ENCODE measurements at places on chromosomes 12 and 14.

- DNase-seq = no peak
Observed at GRCh38 chr12:24728366-24728765, 220.5 kb downstream of the BCAT1 start.

GRCh38 chr14:103282932-103283331 is 51.1 kb upstream of the EIF5 start:
- DNase-seq = no peak

DNA sequence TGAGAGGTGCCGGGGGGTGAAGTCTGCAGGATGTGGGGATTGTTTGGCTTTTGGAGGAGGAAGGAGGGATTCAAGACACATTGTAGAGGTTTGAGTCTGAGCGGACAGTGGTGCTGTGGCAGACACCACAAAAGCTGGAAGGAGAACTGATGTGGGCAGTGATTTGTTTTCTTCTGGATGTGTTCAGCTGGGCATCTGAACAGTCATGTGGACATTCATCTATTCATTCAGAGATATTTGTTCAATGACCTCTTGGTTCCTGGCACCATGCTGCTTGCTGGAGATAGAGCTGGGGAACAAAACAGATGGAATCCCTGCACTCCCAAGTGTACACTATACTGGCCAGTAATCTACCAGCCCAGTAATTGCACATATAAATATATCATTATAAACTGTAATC is 64.0 kb downstream of the PTPN11 start:
- no peak for DNase-seq

DNA sequence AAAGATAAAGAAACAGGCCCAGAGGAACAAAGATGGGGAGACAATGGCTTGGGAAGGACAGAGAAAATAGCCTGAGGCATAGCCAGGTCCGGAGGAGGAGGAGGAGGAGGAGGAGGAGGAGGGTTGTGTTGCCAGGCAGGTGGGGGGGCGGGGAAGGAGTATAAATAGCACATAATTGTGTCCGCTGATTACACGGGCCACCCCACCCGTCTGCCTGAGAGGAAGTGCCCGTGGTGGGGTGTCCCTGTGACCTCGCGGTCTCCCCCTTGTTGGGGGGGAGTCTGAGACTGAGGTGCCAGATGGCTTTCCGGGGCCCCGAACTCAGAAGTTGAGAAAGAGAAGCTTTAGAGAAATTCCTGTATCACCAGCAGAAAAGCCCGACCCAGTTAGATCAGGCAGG is 1.9 kb upstream of the SP7 start:
- DNase-seq = no peak

DNA sequence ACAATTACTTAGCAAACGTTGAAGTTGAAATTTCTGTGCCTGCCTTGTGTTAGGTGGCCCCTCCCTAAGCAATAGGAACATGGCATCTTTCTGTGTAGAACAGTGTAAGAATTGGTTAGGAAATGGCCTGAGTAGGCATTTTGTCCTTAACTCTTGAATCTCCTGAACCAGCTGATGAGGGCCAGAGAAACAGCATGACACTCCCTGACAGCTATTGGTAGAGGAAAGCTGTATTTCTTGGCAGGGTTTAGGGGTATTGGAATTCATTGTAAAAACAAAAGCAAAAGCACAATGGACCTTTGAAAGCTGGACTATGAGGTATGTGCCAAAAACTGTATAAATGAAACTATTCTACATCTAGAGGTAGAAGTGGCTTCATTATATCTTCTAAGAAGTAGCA is 40.6 kb upstream of the LRTM2 start:
- no peak for DNase-seq

- peak; percentile 71 for DNase-seq
Observed at GRCh38 chr12:109264095-109264942, 44.8 kb downstream of the FOXN4 start.

GRCh38 chr12:6123258-6123657 is 1.2 kb downstream of the VWF start:
- no peak for DNase-seq

- DNase-seq = no peak
Observed at GRCh38 chr14:31449971-31450610, 7.2 kb downstream of the DTD2 start.

DNA sequence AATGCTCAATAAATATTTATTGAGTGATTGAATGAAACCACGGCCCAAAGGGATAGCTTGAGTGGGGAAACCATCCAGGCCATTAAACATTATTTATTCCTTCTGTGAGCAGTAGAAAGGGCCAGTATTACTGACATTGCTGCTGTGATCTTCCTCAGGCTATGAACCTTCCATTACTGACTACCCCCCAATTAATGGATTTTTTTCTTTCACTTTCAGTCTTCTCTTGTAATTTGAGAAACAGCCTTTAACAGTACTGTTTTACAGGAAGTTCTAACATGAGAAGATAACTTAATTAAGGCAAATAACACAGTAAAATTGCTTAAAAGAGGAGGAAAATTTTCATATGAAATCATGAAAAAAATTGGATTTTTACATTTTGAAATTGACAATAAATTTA is 629.5 kb downstream of the TRHDE start:
- DNase-seq = no peak

- DNase-seq = no peak
Observed at GRCh38 chr14:37466623-37467088, 128.4 kb downstream of the FOXA1 start.

GRCh38 chr14:104445832-104446381 is 133.7 kb upstream of the C14orf180 start:
- DNase-seq = no peak

DNA sequence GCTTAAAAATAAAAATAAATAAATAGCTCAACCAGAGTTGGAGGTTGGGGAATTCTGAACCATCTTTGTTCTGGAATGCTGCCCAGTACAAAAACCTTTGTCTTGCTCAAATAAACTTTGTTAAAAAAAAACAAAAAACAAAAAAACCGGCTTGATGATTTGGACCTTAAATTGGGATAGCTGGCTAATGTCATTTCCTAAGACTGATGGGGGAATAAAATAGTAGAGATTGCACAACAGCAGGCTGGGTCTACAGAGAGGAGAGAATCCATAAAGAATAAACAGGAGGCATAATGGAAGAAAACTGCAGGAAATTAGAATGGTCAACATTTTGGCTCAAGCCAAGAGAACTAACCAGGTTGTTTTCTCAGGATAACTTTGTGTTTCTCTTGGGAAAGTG is 370.9 kb downstream of the AEBP2 start:
- DNase-seq = no peak

- no peak for DNase-seq
Observed at GRCh38 chr14:79009286-79009685, 839.1 kb downstream of the NRXN3 start.

- no peak for DNase-seq
Observed at GRCh38 chr14:87878959-87879358, 114.0 kb downstream of the GALC start.

- no peak for DNase-seq
Observed at GRCh38 chr14:29459969-29460560, 467.6 kb downstream of the PRKD1 start.

- DNase-seq = no peak
Observed at GRCh38 chr12:102024765-102025164, 37.0 kb downstream of the WASHC3 start.

GRCh38 chr14:104103446-104104075 is 18.1 kb downstream of the ASPG start:
- no peak for DNase-seq

DNA sequence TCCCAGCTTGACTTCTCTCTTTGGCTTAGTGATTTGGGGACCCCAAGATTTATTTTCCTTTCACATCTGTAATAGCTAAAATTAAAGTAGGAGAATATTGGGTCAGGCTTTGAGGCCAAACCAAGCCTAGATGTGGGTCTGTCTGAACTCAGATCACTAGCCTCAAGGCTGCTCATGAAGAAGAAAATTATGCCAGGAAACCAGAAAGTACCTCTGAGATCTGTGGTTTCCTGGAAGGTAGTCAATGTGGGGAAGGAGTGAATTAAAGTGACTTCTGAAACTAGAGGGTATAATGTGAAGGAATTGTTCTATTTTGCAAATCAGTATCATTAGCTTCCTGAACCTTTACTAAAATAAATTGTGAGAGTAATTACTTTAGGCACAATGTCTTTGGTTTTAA is 13.4 kb upstream of the CLEC12A start:
- DNase-seq = no peak

GRCh38 chr14:37172024-37172869 is at the start of gene SLC25A21:
Gene SLC25A21, minus strand, starts transcription at chr14:37172606.
- no peak for DNase-seq

DNA sequence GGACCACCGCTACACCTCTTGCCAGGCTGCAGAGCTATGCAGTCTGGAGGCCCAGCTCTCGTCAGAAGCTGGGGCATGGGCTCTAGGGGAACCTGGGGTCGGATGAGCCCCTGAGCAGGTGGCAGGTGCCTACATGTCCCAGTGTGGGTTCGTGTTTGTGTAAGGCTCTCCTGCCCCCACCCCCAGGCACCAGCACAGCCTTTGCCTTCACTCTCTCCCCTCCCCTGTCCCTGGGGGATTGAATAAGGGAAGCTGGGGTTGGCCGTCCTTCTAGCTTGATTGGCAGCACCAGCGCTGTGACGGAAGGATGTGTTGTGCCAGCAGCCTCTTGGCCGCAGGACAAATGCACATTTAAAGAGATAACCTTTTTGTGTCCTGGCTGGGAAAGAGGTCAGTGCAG is 34.8 kb upstream of the TSPAN9 start:
- no peak for DNase-seq

- DNase-seq = no peak
Observed at GRCh38 chr14:71751264-71751663, 181.0 kb upstream of the RGS6 start.

DNA sequence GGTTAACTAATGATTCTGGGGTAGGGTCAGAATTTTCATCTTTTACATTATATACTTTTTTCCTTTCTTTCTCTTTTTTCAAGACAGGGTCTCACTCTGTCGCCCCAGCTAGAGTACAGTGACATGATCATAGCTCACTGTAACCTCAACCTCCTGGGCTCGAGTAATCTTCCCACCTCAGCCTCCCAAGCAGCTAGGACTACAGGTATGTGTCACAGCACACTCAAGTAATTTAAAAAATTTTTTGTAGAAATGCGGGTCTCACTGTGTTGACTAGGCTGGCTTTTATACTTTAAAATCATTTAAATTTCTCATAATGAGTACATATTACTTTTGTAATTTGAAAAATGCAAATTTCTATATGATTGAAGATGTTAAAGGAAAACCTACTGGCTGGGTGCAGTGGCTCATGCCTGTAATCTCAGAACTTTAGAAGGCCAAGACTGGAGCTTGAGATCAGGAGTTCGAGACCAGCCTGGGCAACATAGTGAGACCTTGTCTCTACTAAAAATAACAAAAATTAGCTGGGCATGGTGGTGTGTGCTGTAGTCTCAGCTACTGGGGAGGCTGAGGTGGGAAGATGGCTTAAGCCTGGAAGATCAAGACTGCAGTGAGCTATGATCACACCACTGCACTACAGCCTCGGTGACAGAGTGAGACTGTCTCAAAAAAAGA is 25.7 kb downstream of the R3HDM2 start:
- no peak for DNase-seq

DNA sequence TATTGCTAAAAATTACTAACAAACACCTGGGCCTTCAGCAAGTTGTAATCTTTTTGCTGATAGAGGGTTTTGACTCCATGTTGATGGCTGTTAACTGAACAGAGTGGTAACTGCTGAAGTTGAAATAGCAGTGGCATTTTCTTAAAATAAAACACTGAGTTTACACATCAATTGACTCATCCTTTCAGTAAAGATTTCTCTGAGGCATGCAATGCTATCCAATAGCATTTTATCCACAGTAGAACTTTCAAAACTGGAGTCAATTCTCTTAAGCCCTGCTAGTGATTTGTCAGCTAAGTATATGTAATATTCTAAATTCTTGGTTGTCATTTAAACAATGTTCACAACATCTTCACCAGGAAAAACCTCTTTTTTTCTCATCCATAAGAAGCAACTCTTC is 59.5 kb downstream of the CMAS start:
- DNase-seq = no peak

GRCh38 chr14:24818058-24818822 is 184.2 kb upstream of the GZMB start:
- DNase-seq = no peak

- no peak for DNase-seq
Observed at GRCh38 chr12:51926064-51926632, 18.8 kb downstream of the ACVRL1 start.

GRCh38 chr14:54976316-54976715 is 50.6 kb downstream of the WDHD1 start:
- DNase-seq = no peak

GRCh38 chr14:54349713-54350112 is 47.1 kb upstream of the CDKN3 start:
- no peak for DNase-seq

DNA sequence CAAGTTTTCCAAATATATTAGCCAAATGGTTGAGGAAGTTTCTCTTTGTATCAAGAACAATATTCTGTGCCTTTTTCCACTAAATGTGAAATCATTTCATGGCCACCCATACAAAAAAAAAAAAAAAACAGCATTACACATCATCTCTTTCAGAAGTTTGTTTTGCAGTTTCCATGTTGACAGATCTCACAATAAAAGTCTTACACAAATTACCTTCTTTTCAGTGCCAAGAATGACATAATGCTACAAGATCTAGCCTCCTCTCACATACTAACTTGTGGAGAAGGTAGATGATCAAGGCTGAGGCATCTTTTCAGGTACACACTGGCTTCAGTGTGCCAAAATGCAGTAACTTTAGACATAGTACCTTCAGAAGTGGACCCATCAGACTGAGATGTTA is 35.3 kb downstream of the PRKD1 start:
- no peak for DNase-seq

GRCh38 chr14:22952418-22952817 is 4.5 kb downstream of the HAUS4 start:
- no peak for DNase-seq

DNA sequence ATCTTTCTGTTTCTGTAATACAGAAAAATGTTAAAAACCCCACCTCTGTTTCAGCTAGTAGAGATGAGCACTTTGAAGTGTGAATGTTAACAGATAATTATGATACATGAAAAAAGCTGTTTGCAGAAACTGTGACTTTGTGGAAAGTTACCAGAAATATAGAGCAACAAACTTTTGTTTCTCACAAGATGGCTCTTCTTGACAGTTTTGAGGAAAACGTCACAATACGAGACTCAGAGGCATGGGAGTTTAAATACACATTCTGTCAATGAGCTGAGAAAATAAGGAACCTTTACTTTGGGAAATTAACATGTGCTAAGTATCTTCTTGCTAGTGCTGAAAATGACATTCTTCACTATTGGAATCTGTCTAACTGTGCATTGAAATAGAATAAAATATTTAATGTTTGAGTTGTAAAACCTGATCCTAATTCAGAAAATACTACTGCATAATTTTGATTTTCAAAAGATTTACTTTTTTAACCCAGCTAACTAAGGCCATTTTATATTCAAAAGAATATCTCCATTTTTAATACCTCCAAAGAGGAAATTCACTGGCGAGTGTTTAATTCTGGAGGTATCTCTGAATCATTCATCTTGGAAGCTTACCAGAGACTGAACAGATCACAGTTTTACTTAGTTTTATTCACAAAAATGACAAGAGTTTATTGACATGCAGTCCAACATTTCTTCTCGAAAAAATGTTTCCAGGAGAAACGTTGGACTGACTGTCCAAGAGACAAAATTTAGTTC is 308.9 kb upstream of the LRFN5 start:
- no peak for DNase-seq
